Stimulated activated CD4-positive, alpha-beta T cell treated with anti-CD3 and anti-CD28 coated beads, Interleukin-12 subunit alpha, Interleukin-12 subunit beta, amount 100 ng/mL, for 4 hours (primary cell): ENCODE measurements at places on chromosomes 16 and 17.

- no peak for DNase-seq
Observed at GRCh38 chr16:35146723-35147458, 1687.5 kb downstream of the TP53TG3F start.

- DNase-seq = no peak
Observed at GRCh38 chr16:1089822-1090619, 6.0 kb downstream of the C1QTNF8 start.

DNA sequence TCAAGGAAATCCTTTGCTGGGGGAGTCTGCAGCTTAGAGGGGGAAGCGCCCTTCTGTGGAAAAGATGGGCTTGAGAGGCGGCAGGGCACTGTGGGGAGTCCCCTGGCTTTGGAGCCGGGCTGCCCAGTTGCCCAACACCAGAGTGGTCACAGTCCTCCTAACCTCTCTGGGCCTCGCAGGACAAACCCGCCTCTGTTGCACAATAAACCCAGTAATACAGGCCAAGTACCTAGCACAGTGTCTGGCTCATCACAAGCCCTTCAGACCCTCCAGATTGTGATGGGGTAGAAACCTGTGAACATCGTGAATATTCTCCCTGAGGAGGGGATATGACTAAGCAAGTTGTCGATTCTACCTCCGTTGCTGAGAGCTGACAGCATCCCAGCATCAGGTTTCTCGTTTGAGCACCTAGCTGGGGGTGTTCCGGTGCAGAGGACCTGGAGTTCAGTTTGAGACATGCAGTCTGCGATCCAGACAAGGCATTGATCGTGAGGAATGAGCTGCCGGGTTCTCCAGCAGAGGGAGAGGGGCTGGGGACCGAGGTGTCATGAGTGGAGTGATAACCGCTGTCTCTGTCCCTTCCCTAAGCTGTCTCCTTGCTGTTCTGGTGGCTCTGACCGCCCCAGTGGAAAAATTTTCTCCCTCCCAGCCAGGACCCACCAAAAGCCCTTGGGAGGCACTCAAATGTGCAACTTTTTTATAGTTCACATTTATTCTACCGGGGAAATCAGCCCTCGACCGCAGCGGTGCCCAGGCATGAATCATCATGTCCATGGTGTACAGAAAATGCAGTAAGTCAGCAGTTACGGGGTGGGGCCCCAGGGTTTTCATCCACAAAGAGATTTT, 161.9 kb downstream of the WSCD1 start:
- DNase-seq = no peak

- DNase-seq = no peak
Observed at GRCh38 chr17:78954684-78955083, 25.0 kb downstream of the LGALS3BP start.

DNA sequence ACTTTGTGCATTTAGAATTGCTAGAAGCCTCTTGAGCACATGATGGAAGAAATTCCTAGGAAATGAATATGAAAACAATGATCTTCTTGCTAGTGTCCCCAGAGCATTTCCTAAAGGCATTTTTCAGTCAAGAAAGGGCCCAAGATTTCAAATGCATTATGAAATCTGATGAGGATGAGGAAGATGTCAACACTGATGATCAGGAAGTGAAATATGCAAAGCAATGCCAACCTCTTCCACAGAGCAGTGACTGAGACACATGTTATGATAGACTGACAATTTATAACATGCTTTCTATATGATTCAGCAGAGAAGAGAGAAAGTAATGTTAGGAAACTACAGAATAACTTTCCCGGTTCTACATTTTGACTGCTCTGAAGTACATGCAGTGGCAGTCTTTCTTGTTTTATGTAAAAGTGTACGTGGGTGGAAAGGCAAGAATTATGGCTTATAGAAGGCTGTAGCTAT, 859.1 kb upstream of the GOT2 start:
- no peak for DNase-seq

DNA sequence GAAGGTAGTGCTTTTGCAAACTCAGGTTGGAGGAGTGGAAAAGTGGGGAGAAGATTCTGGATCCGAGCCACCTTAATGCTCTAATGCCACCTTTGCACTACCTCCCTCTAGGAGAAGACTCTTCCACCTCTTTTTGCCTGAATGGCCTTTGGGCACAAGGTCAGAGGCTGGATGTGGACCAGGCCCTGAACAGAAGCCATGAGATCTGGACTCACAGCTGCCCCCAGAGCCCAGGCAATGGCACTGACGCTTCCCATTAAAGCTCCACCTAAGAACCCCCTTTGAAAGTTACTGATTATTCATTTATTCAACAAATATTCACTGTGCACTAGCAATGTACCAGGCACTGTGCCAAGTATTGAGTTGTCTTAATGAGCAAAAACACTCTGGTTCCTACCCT, 3.2 kb downstream of the SHBG start:
- DNase-seq = no peak

GRCh38 chr17:40301315-40301714, 7.7 kb upstream of the RARA start:
- DNase-seq = no peak

- DNase-seq = no peak
Observed at GRCh38 chr16:87086156-87086555, 231.0 kb downstream of the C16orf95 start.

DNA sequence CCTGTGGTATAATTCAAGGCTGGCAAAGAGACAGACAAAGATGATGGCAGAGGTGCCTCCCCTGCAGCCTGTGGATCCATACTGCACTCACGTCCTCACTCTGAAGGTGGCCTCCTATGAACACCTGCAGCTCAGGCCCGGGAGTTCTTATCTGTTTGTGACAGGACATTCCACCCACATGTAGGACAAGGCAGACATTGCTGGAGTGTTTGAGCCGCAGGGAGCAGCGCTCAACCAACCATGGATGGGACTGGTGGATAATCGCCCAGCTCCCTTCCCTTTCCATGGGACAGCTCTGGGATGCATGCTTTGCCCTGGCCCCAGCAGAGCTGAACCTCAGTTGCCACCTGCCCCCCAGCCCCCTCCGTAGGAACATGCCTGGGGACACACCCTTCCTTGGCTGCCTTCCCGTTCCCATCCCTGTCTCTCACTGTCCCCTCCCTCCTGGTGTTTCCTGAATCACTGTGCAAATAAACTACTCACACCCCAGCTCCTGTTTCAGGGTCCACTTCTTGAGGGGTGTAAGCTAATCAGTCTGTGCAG, 22.2 kb downstream of the ITPRIPL2 start:
- no peak for DNase-seq

GRCh38 chr17:7239091-7240027, at the start of gene PHF23:
Gene PHF23 (minus strand): TSS chr17:7239457. CDS start chr17:7239279, 178 bp downstream.
- peak; percentile 97 for DNase-seq

DNA sequence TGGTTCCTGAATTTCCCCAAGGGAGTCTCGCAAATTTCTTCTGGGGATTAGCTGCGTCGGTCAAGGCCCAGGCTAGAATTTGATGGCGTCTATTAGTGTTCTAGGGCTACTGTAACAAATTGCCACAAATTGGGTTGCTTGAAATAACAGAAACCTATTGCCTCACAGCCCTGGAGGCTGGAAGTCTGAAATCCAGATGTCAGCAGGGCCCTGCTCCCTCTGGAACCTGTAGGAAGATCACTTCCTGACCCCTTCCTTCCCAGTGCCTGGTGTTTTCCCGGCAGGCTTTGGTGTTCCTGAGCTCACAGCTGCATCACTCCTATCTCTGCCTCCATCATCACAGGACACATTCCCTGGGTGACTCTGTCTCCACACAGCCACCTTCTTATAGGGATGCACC, 24.4 kb downstream of the DHRS7C start:
- no peak for DNase-seq

- DNase-seq = no peak
Observed at GRCh38 chr17:51425773-51426172, 165.4 kb downstream of the UTP18 start.

- DNase-seq = no peak
Observed at GRCh38 chr17:50642071-50642721, 7.5 kb downstream of the ABCC3 start.
